Activated CD4-positive, alpha-beta T cell treated with anti-CD3 and anti-CD28 coated beads for 24 hours (primary cell): ENCODE measurements at places on chromosomes 7 and 10.

DNA sequence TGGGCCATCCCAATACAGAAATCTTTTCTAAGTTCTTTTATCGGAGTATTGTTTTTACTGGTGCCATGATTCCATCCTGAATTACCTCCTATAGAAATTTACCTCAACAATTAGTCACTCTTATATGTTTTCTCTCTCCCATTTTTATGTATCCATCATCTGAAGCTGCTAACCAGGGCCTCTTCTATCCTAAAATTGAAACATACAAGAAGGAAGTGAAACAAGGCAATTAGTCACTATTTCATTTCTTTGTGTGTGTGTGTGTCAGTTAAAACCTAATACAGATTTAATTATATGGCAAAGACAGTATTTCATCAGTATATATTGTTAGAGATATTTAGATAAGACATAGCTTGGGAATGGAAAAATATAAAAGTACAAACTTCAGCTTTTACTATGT, 148.4 kb upstream of the AHR start:
- no peak for DNase-seq

GRCh38 chr10:116237260-116237659, 35.7 kb downstream of the GFRA1 start:
- no peak for DNase-seq

GRCh38 chr7:45078125-45078681, 10.6 kb downstream of the NACAD start:
- DNase-seq = no peak

DNA sequence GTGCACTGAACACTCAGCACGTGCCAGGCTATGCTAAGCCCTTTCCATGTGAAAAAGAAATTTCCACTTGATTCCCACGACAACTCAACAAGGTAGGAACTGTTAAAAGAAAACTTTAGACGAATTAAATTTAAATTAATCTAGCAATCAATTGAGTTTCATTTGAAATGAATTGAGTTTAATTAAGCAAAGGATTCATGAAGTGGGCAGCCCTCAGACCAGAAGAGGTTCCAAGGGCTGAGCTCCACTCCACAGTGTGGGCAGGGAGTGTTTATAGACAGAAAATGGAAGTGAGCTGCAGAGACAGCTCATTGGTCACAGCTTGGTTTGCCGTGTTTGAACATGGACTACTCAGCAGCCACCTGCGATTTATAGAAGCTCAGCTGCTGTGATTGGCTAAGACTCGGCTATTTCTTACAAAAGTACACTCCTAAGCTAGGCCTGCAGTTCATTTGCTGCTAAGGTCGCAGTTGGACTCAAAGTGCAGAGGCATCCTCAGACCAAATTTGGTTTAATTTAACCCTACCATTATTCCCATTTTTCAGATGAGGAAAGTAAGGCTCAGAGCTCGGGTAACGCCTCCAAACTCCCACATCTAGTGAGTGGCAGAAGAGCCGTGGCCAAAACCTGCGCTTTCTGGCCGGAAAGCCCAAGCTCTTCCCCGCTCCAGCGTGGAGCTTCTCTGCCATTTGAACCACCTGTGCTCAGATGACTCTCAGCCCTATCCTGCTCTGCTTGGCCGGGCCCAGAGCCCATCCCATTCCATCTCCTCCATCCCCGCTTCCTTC, 24.9 kb downstream of the CALML3 start:
- no peak for DNase-seq

DNA sequence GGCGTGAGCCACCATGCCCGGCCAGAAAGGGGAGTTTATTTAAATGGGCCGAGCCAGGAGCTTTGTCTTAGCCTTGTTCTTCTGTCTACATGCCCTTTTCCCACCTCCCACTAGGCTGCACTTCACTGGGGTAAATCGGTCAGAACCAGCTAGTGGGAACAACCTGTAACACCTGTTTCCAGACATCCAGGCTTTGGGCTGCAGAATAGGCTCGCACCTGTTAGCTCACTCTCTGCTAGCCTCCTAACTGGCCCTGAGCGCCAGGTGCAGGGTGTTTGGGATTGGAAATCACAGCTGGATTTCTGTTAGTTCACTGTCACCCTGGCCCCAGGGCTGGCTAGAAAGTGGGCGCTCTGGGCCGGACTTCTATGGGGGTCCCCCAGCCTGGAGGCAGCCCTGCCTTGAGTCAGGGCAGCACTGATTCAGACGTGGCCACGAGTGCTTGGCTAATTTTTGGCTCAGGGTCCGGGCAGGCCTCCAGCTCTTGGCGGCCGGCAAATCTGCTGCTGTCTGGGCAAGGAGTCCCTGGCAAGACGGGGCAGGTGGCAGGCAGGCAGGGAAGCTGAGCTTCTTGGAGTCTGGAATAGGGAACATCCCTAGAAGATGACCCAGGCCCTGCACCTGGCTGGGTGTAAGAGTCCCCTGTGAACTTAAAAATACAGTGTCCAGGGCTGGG, 48.6 kb downstream of the GTF2IRD1 start:
- no peak for DNase-seq

GRCh38 chr10:75094465-75094864, 17.0 kb upstream of the SAMD8 start:
- no peak for DNase-seq
